ENCODE measurements at places on chromosomes 1 and 21.

- no peak for DNase-seq
These were observed 155.1 kb downstream of the VPS13D start for GRCh38 chr1:12384836-12385456.

DNA sequence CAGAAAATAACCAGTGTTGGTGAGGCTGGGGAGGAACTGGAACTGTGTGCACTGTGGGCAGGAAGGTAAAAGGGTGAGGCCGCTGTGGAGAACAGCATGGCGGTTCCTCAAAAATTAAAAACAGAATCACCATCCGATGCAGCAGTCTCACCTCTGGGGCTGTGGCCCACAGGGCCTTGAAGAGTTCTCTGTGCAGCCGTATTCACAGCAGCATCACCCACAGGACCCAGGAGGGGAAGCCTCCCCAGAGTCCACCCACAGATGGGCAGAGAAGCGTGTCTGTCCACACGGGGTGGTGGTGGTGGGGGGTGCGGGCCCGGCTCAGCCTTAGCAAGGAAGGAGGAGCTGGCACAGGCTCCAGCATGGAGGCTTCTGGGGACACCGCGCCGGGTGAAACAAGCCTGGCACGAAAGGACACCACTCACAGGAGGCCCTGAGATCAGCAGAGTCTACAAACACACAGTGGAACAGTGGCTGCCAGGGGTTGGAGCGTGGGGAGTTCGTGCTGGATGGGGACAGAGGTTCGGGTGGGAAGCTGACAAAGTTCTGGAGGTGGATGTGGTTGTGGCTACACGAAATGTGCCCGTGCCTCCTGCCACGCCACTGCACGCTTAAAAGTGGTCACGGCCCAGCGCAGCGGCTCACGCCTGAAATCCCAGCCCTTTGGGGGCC, 11.5 kb downstream of the MORN1 start:
- DNase-seq, result no peak

DNA sequence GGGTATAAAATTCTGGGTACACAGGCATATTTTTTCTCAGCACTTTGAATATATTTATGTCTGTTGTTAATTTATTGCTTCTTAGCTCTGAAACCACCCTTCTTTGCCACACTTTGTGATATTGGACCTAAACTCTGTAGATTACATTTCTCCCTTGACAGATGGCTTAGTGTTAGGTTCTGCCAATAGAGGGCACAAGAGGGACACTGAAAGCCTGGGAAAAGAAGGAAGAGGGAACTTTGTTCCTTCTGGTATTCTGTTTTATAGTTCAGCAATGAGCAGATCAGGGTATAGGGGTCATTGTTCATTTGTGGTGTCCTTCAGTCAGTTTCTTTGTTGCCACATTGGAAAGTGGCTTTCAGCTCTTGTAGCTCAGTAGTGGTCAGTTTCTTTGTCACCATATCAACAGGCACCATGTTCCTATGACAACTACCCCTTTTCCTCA, 423.5 kb upstream of the PROX1 start:
- DNase-seq, result no peak

- no peak for DNase-seq
These were observed 205.5 kb downstream of the RPS6KC1 start for GRCh38 chr1:213256438-213257087.

- DNase-seq, result no peak
These were observed 50.7 kb upstream of the EDARADD start for GRCh38 chr1:236343246-236343870.

DNA sequence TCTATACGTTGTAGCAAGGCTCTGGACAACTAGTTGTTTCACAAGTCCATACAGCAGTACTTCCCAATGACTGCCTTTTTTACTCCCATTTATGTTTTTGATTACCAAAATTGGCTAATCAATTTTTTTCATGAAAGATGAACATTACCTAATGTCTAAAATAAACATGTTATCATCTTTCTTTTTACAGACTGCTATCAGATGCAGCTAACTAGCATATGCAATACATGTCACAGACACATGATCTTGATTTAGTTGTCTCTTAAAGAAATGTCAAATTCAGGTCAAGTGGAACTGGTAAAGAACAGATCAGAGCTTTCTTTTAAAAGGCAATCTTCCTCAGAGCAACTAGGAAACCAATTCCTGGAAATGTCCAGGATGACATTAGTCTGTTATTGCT, 630 bp upstream of the DBT start:
- no peak for DNase-seq

DNA sequence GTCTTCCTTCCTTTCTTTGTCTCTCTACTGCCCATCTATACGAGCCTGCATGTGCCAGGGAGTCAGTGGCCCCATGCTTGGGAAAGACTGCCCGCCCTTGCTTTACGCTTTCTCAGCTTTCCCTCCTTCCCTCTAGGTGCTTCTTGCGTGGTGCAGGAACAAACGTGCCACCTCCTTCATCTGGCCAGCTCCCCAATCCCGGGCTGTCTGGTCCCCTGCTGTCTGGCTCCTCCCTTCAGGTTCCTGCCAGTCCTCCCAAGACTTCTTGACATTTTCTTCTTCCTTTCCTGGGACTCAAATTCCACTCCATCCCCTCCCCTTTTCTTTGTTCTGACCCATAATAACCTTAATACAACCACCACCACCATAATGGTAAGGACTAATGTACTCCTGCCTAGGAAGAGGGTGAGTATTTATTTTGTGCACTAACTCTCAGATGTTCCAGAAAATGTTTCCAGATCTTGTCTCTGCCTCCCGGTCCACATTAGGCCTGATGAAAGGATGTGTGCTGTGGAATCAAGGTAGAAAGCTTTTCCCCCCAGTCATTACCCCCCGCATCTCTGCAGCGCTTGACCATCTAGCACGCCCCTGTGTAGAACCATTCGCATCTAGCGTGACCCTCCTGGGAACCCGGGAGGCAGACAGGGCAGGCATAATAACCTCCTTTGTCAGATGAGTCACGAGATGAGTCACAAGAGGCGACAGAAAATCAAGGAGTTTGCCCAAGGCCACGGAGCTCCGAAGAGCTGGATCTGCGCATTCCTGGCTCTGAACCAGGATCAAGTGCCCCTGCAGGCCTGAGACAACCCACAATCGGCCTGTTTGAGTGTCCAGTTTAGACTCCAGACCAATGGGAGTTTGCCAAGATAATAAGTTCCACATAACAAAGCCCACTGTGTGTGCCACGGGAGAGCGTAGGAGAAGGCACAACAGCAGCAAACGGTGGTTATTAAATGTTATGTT, 60.1 kb upstream of the NEK2 start:
- DNase-seq, result peak; percentile 89

- DNase-seq, result no peak
These were observed 37.5 kb downstream of the DPH5 start for GRCh38 chr1:100988121-100988520.

DNA sequence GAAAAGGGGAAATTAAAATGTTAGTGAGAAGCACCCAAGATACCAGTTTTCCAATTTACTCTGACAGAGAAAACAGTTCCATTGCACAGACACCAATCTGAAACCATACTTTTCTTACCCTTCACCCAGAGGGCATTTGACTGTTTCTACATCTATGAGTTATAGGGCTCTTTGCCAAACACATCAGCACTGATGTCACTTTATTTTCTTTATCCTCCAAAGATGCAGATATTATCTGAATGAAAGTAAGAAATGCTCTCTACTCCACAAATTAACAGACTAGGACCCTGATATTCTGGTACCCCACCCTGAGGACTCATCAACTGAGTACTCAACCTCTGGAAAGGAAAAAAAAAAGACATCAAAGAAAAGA, 24.2 kb upstream of the PEX19 start:
- peak; percentile 34 for DNase-seq

DNA sequence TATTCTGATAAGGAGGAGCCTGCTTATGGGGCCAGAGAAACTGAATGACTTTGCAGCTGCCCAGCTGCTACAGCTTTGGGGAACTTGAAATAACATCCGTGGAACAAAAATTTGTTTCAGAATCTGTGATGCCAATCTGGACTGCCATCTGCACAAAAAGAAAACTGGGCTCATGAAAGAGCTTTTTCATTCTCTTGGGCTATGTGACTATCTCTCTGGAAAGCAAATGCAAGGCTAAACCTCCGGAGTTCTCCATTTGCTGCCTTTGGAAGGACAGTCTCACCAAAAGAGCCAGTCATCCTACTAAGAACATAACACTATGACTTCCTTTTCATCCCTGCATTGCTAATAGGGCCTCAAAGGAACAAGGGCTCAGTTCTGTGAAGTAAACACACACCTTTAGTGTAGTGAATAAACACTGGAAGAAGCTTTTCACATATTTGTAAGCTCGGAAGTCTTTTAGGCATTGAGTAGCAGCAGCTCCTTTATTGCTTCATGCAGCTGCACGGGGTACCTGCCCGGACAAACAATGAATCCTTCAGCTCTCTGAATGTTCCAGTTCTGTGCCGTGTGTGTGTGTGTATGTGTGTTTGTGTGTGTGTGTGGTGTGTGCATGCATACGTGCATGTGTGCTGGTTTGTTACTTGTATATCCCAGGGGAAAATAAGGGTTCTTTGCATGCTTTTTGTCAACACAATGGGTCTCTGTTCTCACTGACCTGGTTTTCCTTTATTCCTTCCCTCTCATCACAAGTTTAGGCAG, 255.5 kb upstream of the SGIP1 start:
- DNase-seq, result no peak

DNA sequence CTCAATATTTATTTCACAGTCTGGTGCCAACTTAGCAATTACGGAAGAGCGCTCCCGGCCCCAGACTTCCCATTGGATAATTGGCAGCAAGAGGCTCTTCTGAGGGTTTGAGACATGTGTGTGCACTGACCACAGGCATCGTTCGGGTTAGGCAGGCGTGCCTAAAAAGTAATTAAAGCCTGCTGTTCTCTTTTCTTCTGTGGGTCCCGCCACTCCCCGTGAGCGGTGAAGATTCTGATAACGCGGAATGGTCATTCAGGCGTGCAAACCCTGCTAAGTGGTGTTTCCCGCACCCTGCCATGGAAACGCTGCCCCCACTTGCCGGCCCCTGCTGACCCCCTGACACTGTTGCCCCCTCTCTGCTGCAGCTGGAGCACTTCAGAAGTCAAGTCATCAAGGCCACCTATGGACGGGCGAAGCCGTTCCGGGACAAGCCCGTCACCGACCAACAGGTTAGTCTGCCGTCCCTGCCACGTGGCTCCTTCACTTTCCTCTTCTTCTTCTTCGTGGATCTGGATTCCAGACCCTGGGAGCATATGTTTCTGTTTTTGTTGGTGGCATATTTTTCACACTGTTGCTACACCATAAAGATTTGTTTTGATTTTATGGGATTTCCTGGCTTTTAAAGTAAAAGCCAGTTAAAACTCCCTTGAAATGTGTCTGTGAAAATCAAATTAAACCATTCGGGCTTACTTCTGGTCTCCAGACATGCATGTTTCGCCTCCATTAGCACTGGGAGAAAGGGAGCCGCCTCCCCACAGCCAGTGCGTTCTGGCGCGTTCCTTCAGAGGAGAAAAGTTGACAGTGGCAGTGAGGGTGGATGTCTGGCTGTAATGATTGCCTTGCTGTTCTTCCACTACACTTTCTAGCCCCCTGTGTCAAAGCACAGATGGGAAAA, 79.9 kb downstream of the FHAD1 start:
- DNase-seq, result no peak

DNA sequence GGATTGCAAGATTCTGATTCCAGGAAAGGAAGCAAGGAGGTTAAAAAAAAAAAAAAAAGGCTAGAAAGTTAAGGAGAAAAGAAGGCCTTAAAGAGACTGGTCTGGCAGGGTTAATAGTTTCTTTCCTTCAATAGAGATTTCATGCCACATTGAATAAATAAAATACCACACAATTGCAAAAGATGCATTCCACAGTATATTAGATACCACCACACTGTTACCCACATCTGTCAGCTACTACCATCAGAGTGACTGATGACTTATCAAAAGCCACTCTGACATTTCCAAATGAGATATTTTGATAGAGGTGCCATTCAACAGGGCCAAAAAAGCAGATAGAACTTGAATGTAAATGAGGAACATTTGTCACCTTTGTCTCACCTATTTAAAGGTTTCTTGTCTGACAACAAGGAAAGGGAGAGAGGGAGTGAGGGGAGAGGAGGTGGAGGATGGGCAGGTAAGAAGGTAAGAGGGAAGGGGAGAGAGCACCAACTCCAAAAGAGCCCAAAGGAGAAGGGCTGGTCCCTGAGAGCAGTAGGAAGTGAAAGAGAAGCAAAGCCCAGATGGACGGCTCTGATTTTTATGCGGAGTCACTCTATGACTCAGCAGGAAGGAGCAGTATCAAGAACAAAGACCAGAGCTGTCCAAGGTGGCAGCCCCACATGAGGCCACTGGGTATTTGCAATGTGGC, 38.3 kb downstream of the LRRN2 start:
- peak; percentile 77 for DNase-seq

GRCh38 chr21:19321688-19322087, 918.1 kb upstream of the TMPRSS15 start:
- DNase-seq, result no peak

- no peak for DNase-seq
These were observed 71.5 kb downstream of the IFI44 start for GRCh38 chr1:78721136-78721535.

DNA sequence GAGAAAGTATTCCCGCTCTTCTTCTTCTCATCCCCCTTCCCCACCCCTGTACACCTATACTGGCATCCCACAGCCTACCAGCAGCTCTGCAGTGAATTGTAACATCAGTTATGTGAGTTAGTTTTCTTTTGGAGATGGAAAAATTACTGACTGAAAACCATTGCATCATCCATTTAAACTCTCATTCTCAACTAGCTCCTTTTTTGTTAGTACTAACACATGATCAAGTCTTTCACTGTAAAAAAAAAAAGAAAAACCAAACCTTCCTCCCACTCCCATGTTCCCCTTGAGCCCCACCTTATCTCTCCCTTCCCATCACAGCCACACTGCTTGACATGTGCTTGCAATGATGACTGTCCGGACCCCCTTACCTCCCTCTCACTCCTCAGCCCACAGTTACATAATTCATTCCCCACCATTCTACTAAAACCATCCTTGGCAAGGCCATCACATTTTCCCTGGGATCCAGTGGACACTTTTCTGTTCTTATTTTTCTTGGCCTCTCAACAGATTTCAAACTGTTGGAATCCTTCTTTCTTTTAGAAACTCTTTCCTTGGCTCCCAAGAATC, 23.2 kb upstream of the RAVER2 start:
- no peak for DNase-seq

- DNase-seq, result peak; percentile 53
These were observed 61.9 kb downstream of the DNTTIP2 start for GRCh38 chr1:93816970-93817678.

GRCh38 chr1:94395231-94395630, 23.0 kb upstream of the ABCD3 start:
- DNase-seq, result no peak

DNA sequence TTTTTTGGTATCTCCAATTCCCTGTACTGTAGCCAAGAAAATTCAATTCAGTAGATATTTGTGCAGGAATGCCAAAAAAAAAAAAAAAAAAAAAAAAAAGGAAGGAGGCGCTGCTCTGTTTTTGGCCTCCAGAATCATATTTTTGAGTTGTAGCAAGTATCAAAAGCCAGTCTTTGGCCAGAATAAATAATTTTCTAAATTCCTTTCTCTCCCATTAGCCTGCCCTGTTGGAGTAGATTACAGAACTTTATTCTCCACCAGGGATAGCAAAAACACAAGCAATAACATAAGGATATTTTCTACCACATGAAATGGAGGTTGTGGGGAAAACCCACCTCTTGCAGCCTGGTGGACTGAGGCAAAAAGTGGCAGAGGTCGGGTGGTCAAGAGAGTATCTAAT, 2.4 kb upstream of the CYP4X1 start:
- no peak for DNase-seq

Data from brain microvascular endothelial cell (primary cell).